Activated CD4-positive, alpha-beta T cell treated with anti-CD3 and anti-CD28 coated beads, Interleukin-2, amount 10 ng/mL, durations not matched to agents 7 days and 5 days (primary cell): ENCODE measurements at places on chromosomes 4 and X. TPM values are rescaled to one million over a fixed set of nuclear protein-coding genes. Genes with fewer than 3 reads are reported as not detected.

DNA sequence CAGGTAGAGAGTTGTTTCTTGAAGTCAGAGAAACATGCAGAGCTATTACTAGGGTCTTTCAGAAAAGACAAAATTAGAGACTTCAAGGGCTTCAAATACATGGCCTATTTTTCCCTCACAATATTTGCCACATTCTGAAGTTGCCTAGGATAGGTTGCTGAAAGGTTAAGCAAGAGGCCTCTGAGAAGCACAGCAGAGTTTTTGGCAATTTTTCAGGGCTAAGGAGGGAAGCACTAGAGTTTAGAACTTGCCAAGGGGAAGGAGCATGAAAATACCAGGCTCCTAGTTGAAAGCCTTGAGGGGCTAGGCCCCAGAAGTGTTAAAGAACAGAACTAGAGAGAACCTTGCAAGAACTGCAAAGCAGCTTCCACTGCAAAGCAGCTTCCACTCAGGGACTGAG, 86.4 kb downstream of the ANAPC10 start:
- no peaks in the 10 kb centered on the region for H3K27me3 ChIP-seq
- no peak overlapping the region for H3K4me3 ChIP-seq
- DNase-seq = no peak
- H3K4me1 ChIP-seq = peaks cover 5% of the 10 kb centered on the region

- H3K4me3 ChIP-seq = no peak overlapping the region
- no peaks in the 10 kb centered on the region for H3K36me3 ChIP-seq
- H3K27me3 ChIP-seq = no peaks in the 10 kb centered on the region
- H3K4me1 ChIP-seq = no peaks in the 10 kb centered on the region
- no peak for DNase-seq
These were observed 191.7 kb upstream of the EPHA5 start for GRCh38 chr4:65861993-65862392.

Gene XIAP
- total RNA-seq = 38.6 TPM

GRCh38 chr4:139521754-139522401, 34.1 kb downstream of the SETD7 start:
- DNase-seq = no peak
- H3K4me3 ChIP-seq = no peak overlapping the region
- no peak overlapping the region for H3K27ac ChIP-seq
- H3K27me3 ChIP-seq = no peaks in the 10 kb centered on the region
- peaks cover 13% of the 10 kb centered on the region for H3K4me1 ChIP-seq

Gene TMSB15C
- 4.4 TPM for total RNA-seq

DNA sequence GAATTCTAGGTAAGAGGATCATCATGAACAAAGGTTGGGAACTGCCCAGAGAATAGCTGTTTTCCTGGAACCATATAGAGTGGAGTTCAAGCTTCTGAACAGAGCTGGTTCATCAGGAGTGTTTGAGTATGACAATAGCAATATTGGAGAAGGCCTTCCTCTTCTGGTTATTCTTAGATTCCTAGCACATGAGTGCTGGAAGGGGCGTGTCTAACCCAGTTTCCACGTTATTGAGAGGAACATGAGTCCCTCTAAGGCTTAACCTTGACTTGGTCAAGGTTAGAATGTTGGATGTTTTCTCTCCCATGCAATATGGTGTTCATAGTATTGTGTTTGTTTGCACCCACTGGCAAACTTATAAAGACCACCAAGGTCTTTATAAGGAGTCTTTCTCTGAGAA, 101.3 kb downstream of the TSPAN7 start:
- no peaks in the 10 kb centered on the region for H3K36me3 ChIP-seq
- no peak overlapping the region for H3K4me3 ChIP-seq
- no peaks in the 10 kb centered on the region for H3K4me1 ChIP-seq
- no peak overlapping the region for H3K27ac ChIP-seq
- no peaks in the 10 kb centered on the region for H3K27me3 ChIP-seq
- no peak for DNase-seq

- no peaks in the 10 kb centered on the region for H3K36me3 ChIP-seq
- H3K27ac ChIP-seq = no peak overlapping the region
- DNase-seq = no peak
- no peak overlapping the region for H3K4me3 ChIP-seq
These were observed 399.6 kb upstream of the RPS6KA3 start for GRCh38 chrX:20666331-20666730.

GRCh38 chr4:168585168-168586091, 88.6 kb downstream of the PALLD start:
- no peaks in the 10 kb centered on the region for H3K36me3 ChIP-seq
- peak; percentile 23 for DNase-seq
- H3K4me3 ChIP-seq = no peak overlapping the region
- no peak overlapping the region for H3K27ac ChIP-seq
- H3K27me3 ChIP-seq = peaks cover 36% of the 10 kb centered on the region

GRCh38 chr4:74230902-74231499, 73.1 kb downstream of the MTHFD2L start:
- H3K27me3 ChIP-seq = no peaks in the 10 kb centered on the region
- H3K4me1 ChIP-seq = peaks cover 19% of the 10 kb centered on the region
- no peak overlapping the region for H3K4me3 ChIP-seq
- H3K36me3 ChIP-seq = no peaks in the 10 kb centered on the region
- DNase-seq = no peak

Gene KCTD8
- total RNA-seq = not detected

Gene CCSER1
- total RNA-seq = 0.15 TPM

DNA sequence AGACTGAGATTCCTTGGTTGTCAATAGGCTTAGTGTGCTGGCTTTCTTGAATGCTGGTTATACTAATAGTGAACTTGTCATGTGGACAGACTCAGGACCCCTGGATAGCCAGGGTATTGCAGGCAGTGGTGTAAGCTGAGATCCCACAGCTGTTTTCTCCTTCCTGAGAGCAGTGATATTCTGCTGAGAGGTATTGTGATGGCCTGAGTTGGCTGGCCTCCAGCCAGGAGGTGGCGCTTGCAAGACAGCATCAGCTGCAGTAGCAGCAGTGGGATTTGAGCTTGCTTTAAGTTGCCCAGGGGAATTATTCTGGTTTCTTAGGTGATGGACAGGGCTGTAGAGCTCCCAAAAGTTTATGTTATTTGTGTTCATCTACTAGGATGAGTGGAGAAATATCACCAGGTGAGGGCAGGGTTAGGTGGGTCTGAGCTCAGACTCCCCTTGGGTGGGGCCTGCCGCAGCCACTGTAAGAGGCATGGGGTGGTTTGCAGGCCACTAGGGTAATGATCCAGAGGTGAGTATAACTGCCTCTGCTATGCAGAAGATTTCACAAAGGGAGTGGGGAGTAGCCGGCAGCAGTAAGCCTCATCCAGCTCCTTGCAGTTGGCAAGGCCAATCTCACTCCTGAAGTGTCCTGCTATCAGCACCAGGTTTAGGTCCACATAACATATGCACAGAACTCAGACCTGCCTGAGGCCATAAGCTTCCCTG, 66.2 kb downstream of the IL15 start:
- peaks cover 5% of the 10 kb centered on the region for H3K4me1 ChIP-seq
- H3K27me3 ChIP-seq = peaks cover 4% of the 10 kb centered on the region
- H3K36me3 ChIP-seq = no peaks in the 10 kb centered on the region

- H3K36me3 ChIP-seq = no peaks in the 10 kb centered on the region
- H3K27me3 ChIP-seq = peaks cover 1% of the 10 kb centered on the region
- H3K4me3 ChIP-seq = no peak overlapping the region
- no peaks in the 10 kb centered on the region for H3K4me1 ChIP-seq
These were observed 128.4 kb upstream of the TMEM164 start for GRCh38 chrX:109874548-109874947.

DNA sequence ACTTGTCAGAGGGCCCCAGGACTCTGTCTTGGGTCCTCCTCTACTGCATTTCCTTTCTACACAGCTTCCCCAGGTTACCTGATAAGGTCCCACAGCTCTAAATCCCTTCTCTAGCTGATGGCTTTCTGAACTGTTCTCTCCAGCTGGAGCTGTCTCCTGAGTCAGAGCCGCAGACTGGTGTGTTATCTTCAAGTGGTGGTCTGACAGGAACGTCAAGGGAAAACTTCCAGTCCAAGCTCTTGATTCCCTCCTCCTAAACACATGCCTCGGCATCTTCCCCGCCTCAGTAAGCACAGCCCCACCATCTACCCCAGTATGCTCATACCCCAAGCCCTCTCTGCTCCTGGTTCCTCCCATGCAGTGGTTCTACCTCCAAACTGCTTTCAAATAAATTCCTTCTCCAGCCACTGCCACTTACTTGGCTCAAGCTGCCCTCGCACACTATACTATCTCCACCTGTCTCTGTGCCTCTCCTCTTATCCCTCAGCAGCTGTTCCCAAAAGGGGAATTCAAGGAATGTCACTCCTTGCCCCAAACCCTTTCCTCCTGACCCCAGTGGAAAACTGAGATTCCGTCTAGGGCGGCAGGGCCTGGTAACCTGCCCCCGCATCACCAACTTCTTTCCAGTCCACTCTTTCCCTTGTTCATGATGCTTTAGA, 17.2 kb upstream of the CENPU start:
- peaks cover 5% of the 10 kb centered on the region for H3K36me3 ChIP-seq
- no peak overlapping the region for H3K4me3 ChIP-seq
- H3K27ac ChIP-seq = no peak overlapping the region

Gene MEPE
- total RNA-seq = not detected

Gene HELQ
- 14.0 TPM for total RNA-seq

Gene SYTL5
- not detected for total RNA-seq

- no peak overlapping the region for H3K4me3 ChIP-seq
- H3K36me3 ChIP-seq = no peaks in the 10 kb centered on the region
These were observed 162.1 kb upstream of the KIT start for GRCh38 chr4:54495641-54496040.

GRCh38 chr4:39648213-39648612, 9.5 kb upstream of the SMIM14 start:
- no peak overlapping the region for H3K27ac ChIP-seq
- H3K4me1 ChIP-seq = no peaks in the 10 kb centered on the region
- no peaks in the 10 kb centered on the region for H3K27me3 ChIP-seq
- no peak for DNase-seq
- H3K4me3 ChIP-seq = no peak overlapping the region
- H3K36me3 ChIP-seq = no peaks in the 10 kb centered on the region

Gene EFHC2
- 2.2 TPM for total RNA-seq

Gene TGIF2LX
- not detected for total RNA-seq

Gene MAGEC3
- not detected for total RNA-seq

DNA sequence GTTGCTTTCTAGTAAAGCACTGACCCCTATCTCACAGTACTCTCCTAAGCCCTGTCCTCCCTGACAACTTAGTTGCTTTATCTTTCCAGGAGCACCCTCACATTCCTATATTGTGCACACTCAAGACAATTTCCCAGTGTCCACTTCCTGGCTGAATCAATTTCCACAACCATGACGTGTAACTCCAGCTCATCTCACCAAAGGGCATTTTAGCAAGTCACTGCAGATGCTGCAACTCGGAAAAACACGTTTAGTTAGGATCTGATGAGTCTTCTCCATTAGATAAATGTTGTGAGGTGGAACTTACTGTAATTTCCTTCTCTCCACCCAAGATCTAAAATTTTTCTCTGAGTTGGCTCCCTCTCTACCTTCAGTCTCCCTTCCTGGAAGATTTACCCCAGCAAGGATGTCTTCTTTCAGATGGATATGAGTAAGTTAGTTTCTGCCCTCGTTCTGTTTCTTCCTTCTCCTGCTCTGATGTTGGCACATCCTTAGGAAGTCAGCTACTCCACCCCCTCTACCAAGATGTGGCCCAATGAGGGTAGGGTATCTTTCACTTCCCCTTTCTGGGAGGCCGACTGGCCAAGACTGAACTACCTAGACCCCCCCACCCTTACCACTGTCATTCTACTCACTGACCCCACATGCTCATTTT, 28.8 kb upstream of the IL13RA1 start:
- no peak overlapping the region for H3K4me3 ChIP-seq
- H3K36me3 ChIP-seq = peaks cover 8% of the 10 kb centered on the region

GRCh38 chr4:184282895-184283654, 65.4 kb upstream of the ENPP6 start:
- DNase-seq = no peak
- H3K27ac ChIP-seq = peak overlapping the region; percentile 77
- H3K4me1 ChIP-seq = peaks cover 52% of the 10 kb centered on the region
- peaks cover 6% of the 10 kb centered on the region for H3K36me3 ChIP-seq
- no peak overlapping the region for H3K4me3 ChIP-seq
- no peaks in the 10 kb centered on the region for H3K27me3 ChIP-seq

Gene SERPINA7
- total RNA-seq = not detected

DNA sequence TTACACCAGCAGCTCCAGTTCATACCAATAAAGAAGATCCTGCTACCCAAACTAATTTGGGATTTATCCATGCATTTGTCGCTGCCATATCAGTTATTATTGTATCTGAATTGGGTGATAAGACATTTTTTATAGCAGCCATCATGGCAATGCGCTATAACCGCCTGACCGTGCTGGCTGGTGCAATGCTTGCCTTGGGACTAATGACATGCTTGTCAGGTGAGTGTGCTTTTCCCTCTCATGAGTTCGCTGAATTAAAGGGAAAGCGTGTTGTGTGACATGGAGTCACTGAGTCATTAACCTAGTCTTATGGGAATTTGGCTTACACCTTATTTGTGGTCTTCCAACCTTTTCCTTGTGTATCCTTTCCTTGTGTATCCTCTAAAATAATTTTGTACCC, 15.9 kb downstream of the TMEM165 start:
- peaks cover 18% of the 10 kb centered on the region for H3K36me3 ChIP-seq
- no peak overlapping the region for H3K27ac ChIP-seq
- DNase-seq = no peak

Gene DGAT2L6
- not detected for total RNA-seq

GRCh38 chrX:8890794-8891193, 89.6 kb upstream of the FAM9A start:
- no peaks in the 10 kb centered on the region for H3K4me1 ChIP-seq
- H3K36me3 ChIP-seq = no peaks in the 10 kb centered on the region
- DNase-seq = no peak
- H3K4me3 ChIP-seq = no peak overlapping the region
- no peak overlapping the region for H3K27ac ChIP-seq

Gene NEXMIF
- total RNA-seq = 0.56 TPM

GRCh38 chrX:56763556-56764152, 34.6 kb downstream of the NBDY start:
- peaks cover 62% of the 10 kb centered on the region for H3K4me1 ChIP-seq
- H3K4me3 ChIP-seq = peak overlapping the region; percentile 75
- H3K36me3 ChIP-seq = peaks cover 9% of the 10 kb centered on the region
- peak overlapping the region; percentile 96 for H3K27ac ChIP-seq
- no peaks in the 10 kb centered on the region for H3K27me3 ChIP-seq

Gene PDE6B
- 18.7 TPM for total RNA-seq

GRCh38 chrX:147899379-147900114, 12.2 kb upstream of the FMR1 start:
- peaks cover 1% of the 10 kb centered on the region for H3K36me3 ChIP-seq
- no peak overlapping the region for H3K4me3 ChIP-seq
- no peaks in the 10 kb centered on the region for H3K27me3 ChIP-seq
- no peak overlapping the region for H3K27ac ChIP-seq

DNA sequence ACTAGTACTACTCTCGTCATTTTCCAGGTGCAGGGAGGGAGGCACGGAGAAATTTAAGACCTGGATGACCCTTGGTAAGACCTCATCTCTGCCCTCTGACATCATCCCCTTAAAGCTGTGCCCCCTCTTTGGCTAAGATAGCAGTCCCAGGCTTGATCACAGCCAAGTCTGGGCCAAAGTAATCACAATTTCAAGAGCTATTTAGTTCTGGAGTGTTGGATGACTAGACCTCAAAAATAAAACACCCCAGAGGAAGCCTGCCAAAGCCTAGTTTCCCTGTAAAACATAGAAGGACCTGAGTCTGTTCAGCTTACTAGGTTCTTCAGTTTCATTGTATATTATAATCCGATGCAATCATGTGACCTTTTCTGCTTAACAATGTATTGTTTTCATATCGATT, 144.6 kb upstream of the ARHGEF9 start:
- no peak for DNase-seq
- no peaks in the 10 kb centered on the region for H3K4me1 ChIP-seq
- no peaks in the 10 kb centered on the region for H3K27me3 ChIP-seq

- DNase-seq = no peak
- H3K36me3 ChIP-seq = peaks cover 2% of the 10 kb centered on the region
- no peak overlapping the region for H3K4me3 ChIP-seq
- no peaks in the 10 kb centered on the region for H3K27me3 ChIP-seq
These were observed 196.8 kb upstream of the RPS6KA3 start for GRCh38 chrX:20463296-20464075.
